GM23338 (cell line): ENCODE measurements at places on chromosomes 11 and 22.

GRCh38 chr22:23384923-23385677 is 195.0 kb downstream of the IGLL1 start:
- no peak for DNase-seq

- no peak for DNase-seq
These were observed 83.3 kb upstream of the SUSD2 start for GRCh38 chr22:24097961-24098391.

DNA sequence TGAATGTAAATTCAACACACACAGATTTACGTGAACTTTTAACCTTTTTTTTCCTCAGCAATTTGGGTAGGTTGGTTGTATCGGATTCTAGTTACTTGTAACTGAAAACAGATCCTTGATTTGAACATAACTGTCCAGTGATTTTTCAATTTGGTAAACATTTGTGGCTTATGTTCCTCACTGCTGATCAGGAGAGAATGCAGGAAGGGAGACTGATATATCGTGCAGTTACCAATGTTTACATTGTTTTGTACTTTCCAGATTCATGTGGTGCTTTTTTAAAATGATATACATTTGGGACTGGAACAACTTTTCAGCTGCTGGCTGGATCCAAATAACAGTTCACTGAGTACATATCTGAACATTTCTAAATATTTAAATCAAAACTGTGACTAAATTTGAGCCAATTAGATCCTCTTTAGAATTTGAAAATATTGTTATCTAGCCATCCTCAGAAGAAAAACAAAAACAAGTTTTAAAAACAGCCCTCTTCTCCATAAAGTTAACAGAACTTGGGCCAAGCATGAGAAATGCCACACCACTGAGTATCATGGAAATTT is 84.3 kb upstream of the MTMR2 start:
- no peak for DNase-seq

DNA sequence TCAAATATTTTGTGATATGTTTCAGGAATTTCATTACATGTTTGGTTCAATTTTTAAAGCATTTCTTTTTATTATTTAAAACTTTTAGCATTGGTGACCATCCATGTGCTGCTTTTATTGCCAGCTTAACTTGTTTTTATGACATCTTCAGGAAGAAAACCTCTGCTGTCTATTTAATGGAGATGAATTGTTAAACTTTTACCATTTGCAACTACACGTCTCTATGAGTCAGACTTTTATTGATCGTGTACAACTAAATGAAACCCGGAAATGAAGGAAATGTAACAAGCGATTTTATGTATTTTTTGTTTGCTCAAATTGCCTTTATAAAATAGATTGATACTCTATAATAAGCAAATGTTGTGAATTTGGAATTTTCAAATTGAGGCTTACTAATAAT is 113.0 kb downstream of the PTPRJ start:
- DNase-seq = no peak

- no peak for DNase-seq
These were observed 25.8 kb downstream of the ACAT1 start for GRCh38 chr11:108147150-108147549.

DNA sequence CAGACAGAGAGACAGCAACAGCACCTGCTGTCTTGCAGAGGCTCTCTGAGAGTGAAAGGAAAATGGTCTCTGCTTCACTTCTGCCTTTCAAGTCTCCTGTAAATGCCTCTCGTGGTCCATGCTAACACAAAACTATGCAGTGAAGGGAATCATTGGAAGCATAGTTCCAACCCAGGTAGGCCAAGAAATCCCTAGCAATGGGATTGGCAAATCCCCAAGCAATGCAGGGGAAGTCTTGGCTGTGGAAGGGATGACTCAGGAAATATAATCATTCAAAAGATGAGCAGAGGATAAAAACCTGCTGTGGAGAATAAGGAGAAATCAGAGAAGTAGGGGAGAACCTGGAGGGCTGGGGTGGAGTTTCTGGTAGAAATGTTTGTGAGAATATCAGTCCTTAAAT is 216.1 kb upstream of the ZBED5 start:
- DNase-seq = no peak

DNA sequence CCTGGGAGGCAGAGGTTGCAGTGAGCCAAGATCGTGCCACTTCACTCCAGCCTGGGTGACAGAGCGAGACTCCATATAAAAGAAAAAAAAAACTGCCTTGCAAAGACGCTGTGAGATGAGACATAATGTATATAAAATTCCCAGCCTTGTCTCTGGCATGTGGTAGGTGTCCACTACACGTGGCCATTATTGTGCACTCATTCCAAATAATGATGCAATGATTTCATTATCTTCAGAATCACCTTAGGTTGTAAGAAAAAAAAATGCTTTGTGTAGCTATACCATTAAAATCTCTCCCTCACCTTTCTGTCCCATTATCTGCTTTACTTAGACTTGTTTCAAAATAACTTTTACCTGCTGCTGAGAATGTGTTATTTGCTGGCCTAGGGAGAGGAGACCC is 41.6 kb downstream of the C11orf96 start:
- DNase-seq = no peak

DNA sequence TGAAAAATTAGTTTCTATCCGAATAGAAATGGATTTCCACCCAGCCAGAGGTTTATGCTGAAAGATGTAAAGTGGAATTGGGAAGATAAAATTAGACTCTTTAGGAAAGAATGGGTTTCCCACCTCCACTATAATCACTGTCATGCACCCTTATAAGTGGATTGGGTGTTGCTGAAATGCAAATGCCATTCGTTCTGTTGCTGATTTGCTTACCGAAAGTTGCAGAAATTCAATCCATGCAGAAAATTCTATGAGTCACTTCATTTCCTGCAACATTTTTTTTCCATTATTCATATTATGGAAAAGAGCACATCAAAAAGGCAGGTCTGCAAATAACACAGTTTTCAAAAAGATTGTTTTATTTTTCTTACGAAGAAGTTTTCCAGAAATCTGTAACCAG is 65.6 kb downstream of the LDLRAD3 start:
- DNase-seq = no peak

DNA sequence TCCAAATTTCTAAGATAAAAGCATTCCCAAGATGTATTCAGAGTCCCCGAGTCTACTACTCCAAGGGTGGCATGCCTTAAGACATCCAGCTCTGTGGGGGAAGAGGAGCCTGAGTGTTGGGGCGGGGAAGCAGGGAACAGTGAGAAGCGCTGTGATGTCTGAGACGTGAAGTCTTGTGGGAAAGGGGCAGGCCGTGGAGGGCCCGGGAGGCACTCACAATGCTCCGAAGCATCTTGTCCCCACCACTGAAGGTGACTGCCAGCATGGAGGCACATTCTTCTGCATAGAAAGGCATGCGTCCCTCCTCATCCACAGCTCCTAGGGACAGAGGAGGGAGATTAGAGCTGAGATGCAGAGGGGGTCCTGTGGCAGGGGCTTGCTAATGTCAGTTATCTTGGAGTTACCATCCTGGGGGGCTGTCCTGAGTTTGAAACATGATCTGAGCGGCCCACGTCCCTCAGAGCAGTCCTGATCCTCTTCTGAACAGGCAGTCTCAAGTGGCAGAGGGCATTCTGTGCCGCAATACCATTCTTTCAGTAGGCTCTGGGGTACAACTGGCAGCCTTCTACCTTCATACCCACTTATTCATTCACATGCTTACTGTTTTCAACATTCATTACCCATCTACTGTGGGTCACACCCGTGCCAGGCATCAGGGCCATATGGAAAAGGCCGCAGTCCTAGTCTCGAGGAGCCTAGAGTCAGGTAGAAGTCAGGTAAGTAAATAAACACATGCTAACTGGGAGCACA is 8.7 kb downstream of the PCSK7 start:
- DNase-seq = no peak

DNA sequence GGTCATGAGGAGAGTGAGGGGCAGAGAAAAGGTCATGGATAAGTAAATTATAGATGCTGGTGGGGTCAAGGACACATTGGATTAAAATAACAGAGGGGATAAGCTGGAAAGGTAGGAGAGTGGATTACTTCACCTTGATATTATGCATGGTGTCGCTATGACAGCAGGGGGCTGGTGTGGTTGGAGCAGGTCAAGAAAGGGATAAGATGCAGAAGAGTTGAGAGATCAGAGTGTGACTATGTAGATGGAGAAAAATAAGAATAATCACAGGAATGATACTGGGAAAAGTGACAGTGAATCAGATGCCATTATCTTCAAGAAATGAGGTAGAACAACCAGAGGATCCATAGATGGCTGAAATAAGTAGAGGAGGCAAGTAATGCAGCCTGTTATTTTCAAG is 29.4 kb upstream of the AMOTL1 start:
- no peak for DNase-seq
